ENCODE measurements at places on chromosomes 7 and 10. TPM values are rescaled to one million over a fixed set of nuclear protein-coding genes. Genes with fewer than 3 reads are reported as not detected.
A peak's percentile ranks its signal among the peaks of the same experiment; 100 is the strongest.

Gene GAD2
- total RNA-seq: not detected

GRCh38 chr10:19212590-19212989 lies 164.0 kb downstream of the MALRD1 start:
- H3K27me3 ChIP-seq: no peaks in the 10 kb centered on the region
- H3K4me3 ChIP-seq: no peak overlapping the region
- no peak overlapping the region for H3K27ac ChIP-seq
- no peaks in the 10 kb centered on the region for H3K36me3 ChIP-seq
- no peaks in the 10 kb centered on the region for H3K4me1 ChIP-seq

Gene C10orf62
- not detected for total RNA-seq

Gene UNCX
- total RNA-seq: not detected

DNA sequence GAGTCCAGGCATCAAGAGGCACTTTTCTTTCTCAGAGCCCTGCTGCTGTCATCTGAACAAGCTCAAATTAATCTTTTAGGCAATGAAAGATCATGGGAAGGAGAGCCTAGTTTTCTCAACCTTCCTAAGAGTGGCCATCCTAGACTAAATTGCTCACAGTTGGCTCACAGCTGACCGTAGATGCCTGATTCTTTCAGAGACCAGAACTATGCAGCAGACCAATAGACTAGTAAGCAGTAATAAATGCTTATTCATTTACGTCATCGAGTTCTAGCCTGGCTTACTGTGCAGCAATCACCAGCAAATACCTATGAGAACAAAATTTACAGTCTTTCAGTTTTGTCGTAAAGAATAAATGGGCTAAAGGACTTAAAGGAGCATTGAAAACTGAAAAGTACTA lies 602.9 kb upstream of the GHITM start:
- H3K4me1 ChIP-seq: no peaks in the 10 kb centered on the region
- no peak overlapping the region for H3K4me3 ChIP-seq
- no peaks in the 10 kb centered on the region for H3K27me3 ChIP-seq
- DNase-seq: no peak
- no peaks in the 10 kb centered on the region for H3K36me3 ChIP-seq
- H3K27ac ChIP-seq: no peak overlapping the region

Gene ICA1
- total RNA-seq: 0.62 TPM

DNA sequence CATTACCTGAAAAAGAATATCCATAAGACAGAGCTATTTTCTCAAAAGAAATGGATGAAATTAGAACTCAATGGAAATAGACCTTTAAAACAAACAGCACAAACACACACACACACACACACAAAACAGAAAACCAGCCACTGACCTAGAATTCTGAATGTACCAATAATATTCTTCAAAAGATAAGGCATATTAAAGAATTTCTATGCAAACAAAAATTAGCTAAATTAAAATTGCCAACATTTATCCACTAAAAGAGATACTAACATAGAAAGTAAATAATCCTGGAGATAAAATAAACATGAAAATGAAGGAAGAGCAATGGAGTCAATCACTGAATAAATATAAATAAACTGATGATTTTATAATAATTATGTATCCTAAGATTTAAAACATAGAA lies 431.2 kb downstream of the SH2D4B start:
- no peak overlapping the region for H3K4me3 ChIP-seq
- H3K27ac ChIP-seq: no peak overlapping the region
- DNase-seq: no peak
- no peaks in the 10 kb centered on the region for H3K4me1 ChIP-seq
- no peaks in the 10 kb centered on the region for H3K36me3 ChIP-seq

DNA sequence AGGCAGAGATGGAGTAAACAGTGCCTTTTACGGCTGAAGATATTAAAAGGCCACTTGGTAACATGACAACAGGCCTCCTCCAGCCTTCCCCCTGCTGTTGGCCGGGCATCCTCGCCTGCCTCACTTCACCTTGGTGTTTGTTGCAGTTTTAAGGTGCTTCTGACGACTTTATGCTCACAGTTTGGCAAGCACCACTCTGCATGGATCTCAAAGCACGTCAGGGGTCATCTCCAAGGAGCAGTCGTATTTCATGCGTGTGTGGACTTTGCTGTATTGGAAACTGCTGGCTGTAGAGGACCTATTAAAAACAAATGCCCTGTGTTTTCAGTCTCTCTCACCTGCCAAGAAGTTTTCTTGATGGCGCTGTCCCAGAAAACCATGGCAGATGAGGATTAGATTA lies 483.1 kb downstream of the RPS24 start:
- peaks cover 4% of the 10 kb centered on the region for H3K4me1 ChIP-seq
- no peak overlapping the region for H3K27ac ChIP-seq
- peak; percentile 25 for DNase-seq
- no peak overlapping the region for H3K4me3 ChIP-seq
- H3K27me3 ChIP-seq: no peaks in the 10 kb centered on the region
- no peaks in the 10 kb centered on the region for H3K36me3 ChIP-seq

- peak overlapping the region; percentile 83 for H3K4me3 ChIP-seq
- H3K4me1 ChIP-seq: peaks cover 57% of the 10 kb centered on the region
- peak overlapping the region; percentile 86 for H3K27ac ChIP-seq
- DNase-seq: peak; percentile 78
Measured at GRCh38 chr7:4739528-4739992, 35.9 kb upstream of the AP5Z1 start.

Gene PFKFB3
- 108 TPM for total RNA-seq

DNA sequence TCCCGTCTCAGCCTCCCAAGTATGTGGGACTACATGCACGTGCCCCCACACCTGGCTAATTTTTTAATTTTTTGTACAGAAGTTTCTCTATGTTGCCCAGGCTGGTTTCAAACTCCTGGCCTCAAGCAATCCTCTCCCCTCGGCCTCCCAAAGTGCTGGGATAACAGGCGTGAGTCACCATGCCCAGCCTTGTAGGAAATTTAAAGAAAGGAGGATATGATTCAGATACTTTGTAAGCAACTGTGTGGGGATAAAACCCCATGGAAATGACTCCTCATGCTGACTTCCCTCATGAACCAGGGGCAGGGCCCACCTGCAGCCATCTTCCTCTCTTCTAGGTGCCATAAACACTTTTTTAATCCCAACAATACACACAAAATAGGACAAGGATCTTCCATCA lies 50.2 kb downstream of the APBB1IP start:
- no peaks in the 10 kb centered on the region for H3K27me3 ChIP-seq
- H3K4me1 ChIP-seq: peaks cover 46% of the 10 kb centered on the region
- no peak for DNase-seq
- peak overlapping the region; percentile 68 for H3K4me3 ChIP-seq
- H3K27ac ChIP-seq: peak overlapping the region; percentile 96

DNA sequence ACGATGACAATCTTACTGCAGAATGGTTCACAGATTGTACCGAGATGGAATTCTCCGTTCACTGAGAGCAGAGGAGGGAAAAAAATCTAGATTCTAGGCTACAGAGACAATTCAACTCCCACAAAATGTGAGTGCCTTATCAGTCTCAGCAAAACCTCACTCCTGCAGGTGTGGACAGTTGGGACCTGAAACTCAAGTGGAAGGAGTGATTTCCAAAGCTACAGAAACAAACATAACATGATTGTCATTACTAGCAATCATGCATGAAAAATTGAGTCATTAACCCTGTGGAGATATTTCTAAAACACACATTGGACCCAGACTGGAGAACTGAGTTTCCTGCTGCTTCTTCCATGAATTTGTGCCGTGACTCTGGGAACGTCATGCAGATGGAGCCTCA lies 70.3 kb downstream of the CALML3 start:
- no peak overlapping the region for H3K4me3 ChIP-seq
- H3K27ac ChIP-seq: no peak overlapping the region
- H3K4me1 ChIP-seq: peaks cover 7% of the 10 kb centered on the region
- H3K27me3 ChIP-seq: peaks cover 8% of the 10 kb centered on the region
- H3K36me3 ChIP-seq: no peaks in the 10 kb centered on the region
- no peak for DNase-seq

DNA sequence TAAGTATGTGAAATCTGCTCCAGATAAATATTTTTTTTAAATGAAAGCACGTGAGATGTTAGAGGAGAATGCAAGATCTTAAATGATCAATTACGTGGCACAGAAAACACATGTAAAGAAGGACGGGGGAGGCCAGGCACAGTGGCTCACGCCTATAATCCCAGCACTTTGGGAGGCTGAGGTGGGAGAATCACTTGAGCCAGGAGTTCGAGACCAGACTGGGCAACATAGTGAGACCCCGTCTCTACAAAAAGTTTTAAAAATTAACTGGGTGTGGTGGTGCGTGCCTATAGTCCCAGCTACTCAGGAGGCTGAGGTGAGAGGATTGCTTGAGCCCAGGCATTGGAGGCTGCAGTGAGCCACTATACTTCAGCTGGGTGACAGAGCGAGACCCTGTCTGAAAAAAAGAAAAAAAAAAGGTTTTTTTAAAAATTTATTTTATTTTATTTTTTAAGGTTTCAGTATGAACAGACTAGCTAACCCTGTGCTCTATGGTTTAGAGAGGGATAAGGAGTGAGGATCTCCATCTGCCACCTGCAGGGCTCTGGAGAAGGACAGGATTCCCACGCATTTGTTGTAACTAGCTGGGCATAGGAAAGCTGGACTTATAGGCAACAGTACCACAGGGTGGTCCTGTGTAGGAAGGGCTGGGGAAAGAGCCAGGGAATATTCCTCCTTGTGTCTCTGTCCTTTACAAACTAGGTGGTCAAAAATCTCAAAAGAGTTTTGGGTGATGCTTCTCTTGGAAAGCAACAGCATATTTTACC lies 113.2 kb downstream of the SPAG6 start:
- H3K27me3 ChIP-seq: no peaks in the 10 kb centered on the region
- H3K27ac ChIP-seq: no peak overlapping the region
- no peak overlapping the region for H3K4me3 ChIP-seq
- H3K4me1 ChIP-seq: peaks cover 17% of the 10 kb centered on the region
- H3K36me3 ChIP-seq: no peaks in the 10 kb centered on the region

Gene ZFYVE27
- 38.1 TPM for total RNA-seq

Gene GNAT3
- not detected for total RNA-seq

DNA sequence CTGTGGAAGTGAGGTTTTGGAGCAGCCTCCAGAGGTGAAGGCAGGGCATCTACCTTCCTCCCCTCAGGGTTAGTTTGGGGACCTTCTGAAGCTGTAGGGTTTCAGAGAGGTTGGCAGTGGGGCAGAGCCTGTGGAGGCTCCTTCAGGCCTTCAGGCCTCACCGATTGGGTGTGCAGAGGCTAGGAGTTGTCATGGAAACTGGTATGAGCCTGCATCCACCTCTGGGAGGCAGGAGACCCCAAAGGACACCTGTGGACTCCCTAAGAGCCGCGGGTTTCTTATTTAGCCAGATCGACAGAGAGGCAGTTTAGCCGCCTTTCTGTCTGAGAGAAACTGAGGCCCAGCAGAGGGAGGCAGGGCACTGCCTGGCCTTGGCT lies 2.0 kb downstream of the LZTS2 start:
- H3K4me1 ChIP-seq: peaks cover 12% of the 10 kb centered on the region
- no peaks in the 10 kb centered on the region for H3K36me3 ChIP-seq
- no peak for DNase-seq
- no peak overlapping the region for H3K27ac ChIP-seq

Gene ADAM22
- total RNA-seq: 1.7 TPM

- H3K36me3 ChIP-seq: no peaks in the 10 kb centered on the region
- H3K4me1 ChIP-seq: no peaks in the 10 kb centered on the region
- no peak overlapping the region for H3K27ac ChIP-seq
- no peak for DNase-seq
Measured at GRCh38 chr10:85643845-85644525, 722.6 kb downstream of the GRID1 start.

Gene CPEB3
- total RNA-seq: 2.5 TPM

- DNase-seq: no peak
- H3K4me3 ChIP-seq: no peak overlapping the region
- H3K4me1 ChIP-seq: no peaks in the 10 kb centered on the region
Measured at GRCh38 chr10:20281579-20281978, 465.3 kb downstream of the PLXDC2 start.

DNA sequence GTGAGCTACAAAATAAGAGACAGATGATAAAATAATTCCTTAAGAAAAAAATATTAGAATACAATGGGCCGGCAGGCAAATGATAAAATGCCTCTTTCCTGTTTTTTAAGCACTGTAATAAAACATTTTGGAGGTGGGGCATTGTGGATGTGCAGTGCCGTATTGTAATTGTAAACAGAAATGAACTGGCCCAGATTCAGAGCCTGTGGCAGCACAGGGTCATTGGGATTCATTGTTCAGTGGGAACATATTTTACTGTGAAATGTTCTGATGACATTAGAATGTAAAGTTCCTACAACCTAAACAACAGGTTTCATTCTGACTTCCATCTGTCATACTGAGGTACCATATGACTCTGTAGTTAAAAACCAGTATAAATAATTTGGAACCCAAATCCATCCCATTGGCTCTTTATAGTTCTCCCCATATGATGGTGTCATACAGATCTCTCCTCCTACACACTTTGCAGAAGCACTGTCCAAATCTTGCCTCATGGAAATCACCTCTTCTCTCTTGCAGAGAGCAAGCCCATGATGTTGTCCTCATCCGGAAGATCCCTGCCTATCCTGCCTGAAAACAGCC lies 264.6 kb downstream of the WDR37 start:
- DNase-seq: no peak
- no peak overlapping the region for H3K4me3 ChIP-seq
- H3K27me3 ChIP-seq: peaks cover 11% of the 10 kb centered on the region
- peaks cover 3% of the 10 kb centered on the region for H3K4me1 ChIP-seq
- no peak overlapping the region for H3K27ac ChIP-seq

Gene PRDX3
- 179 TPM for total RNA-seq

GRCh38 chr7:63113713-63114285 lies 884.9 kb upstream of the ZNF722 start:
- no peaks in the 10 kb centered on the region for H3K27me3 ChIP-seq
- H3K36me3 ChIP-seq: peaks cover 1% of the 10 kb centered on the region
- H3K4me1 ChIP-seq: no peaks in the 10 kb centered on the region
- no peak for DNase-seq
- no peak overlapping the region for H3K27ac ChIP-seq

- H3K4me1 ChIP-seq: no peaks in the 10 kb centered on the region
- no peak overlapping the region for H3K27ac ChIP-seq
- H3K27me3 ChIP-seq: no peaks in the 10 kb centered on the region
- no peaks in the 10 kb centered on the region for H3K36me3 ChIP-seq
- DNase-seq: no peak
Measured at GRCh38 chr10:116111483-116112095, 161.4 kb downstream of the GFRA1 start.

Gene DGKI
- total RNA-seq: 21.4 TPM

- peaks cover 26% of the 10 kb centered on the region for H3K36me3 ChIP-seq
- H3K27ac ChIP-seq: peak overlapping the region; percentile 12
- DNase-seq: peak; percentile 44
- H3K27me3 ChIP-seq: peaks cover 2% of the 10 kb centered on the region
- no peak overlapping the region for H3K4me3 ChIP-seq
Measured at GRCh38 chr7:3109311-3109915, 65.7 kb upstream of the CARD11 start.
